ENCODE measurements at places on chromosomes 3 and 15.
A peak's percentile ranks its signal among the peaks of the same experiment; 100 is the strongest.

GRCh38 chr3:36147934-36148558 is 232.3 kb upstream of the STAC start:
- no peak for DNase-seq

DNA sequence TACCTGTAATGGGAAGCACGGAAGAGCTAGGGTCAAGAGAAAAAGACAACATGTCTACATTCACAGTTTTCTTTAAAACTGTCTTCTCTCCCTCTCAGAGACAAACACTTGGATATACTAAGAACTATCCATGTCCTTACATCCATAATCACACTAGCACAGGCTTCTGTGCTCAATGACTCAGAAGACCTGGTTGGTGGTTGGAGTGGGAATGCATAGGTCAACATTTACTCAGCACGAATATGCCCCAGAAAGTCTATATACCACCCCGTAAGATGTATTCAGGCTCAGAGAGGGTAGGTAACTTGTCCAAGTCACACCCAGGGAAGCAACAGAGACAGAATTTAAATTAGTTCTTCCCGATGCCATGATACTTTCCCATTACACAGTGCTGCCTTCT is 891.1 kb downstream of the TUSC7 start:
- peak; percentile 3 for DNase-seq

- DNase-seq, result no peak
Observed at GRCh38 chr3:112407888-112408702, 75.1 kb downstream of the CD200 start.

DNA sequence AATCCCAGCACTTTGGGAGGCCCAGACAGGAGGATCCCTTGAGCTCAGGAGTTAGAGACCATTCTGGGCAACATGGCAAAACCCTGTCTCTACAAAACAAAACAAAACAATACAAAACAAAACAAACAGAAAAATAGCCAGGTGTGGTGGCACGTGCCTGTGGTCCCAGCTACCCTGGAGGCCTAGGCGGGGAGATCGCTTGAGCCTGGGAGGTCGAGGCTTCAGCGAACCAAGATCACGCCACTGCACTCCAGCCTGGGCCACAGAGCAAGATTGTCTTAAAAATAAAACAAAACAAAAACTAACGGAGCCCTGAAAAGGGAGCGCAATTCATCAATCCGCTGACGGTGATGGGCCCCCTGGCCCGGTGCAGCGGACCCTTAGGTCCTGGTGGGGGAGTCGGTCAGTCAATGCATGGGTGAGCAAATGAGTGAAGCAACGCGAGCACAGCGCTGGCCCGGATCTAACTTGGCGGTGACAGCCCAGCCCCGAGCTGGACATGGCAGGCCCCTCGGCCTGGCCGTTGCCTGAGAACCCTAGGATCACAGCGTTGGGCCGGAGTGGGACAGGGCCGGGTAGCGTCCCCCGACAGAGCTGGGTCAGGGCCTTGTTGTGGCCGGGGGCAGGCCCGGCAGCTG is 52.4 kb upstream of the BLM start:
- DNase-seq, result peak; percentile 75

- peak; percentile 43 for DNase-seq
Observed at GRCh38 chr3:169256796-169257522, 406.6 kb downstream of the MECOM start.
